ENCODE measurements at places on chromosomes 5 and 9.
A peak's percentile ranks its signal among the peaks of the same experiment; 100 is the strongest.

GRCh38 chr9:4504250-4504649, 14.0 kb downstream of the SLC1A1 start:
- DNase-seq = no peak

GRCh38 chr5:136094913-136095641, 37.6 kb upstream of the SMAD5 start:
- no peak for DNase-seq

- DNase-seq = no peak
Observed at GRCh38 chr5:61299261-61299681, 32.8 kb upstream of the ZSWIM6 start.

DNA sequence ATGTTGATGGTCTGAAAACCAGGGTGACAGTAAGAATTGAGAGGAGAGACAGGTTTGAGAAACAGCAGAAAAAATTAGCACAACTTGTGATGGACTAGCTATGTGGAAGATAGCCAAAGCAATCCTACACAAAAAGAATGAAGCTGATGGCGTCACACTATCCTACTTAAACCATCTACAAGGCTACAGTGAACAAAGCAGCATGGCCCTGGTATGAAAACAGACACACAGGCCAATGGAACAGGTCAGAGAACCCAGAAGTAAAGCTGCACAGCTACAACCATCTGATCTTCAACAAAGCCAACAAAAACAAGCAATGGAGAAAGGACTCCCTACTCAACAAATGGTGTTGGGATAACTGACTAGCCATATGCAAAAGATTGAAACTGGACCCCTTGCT, 7.5 kb upstream of the UBE2R2 start:
- DNase-seq = no peak

GRCh38 chr9:34124926-34125325, 1.6 kb downstream of the DCAF12 start:
- DNase-seq = no peak

DNA sequence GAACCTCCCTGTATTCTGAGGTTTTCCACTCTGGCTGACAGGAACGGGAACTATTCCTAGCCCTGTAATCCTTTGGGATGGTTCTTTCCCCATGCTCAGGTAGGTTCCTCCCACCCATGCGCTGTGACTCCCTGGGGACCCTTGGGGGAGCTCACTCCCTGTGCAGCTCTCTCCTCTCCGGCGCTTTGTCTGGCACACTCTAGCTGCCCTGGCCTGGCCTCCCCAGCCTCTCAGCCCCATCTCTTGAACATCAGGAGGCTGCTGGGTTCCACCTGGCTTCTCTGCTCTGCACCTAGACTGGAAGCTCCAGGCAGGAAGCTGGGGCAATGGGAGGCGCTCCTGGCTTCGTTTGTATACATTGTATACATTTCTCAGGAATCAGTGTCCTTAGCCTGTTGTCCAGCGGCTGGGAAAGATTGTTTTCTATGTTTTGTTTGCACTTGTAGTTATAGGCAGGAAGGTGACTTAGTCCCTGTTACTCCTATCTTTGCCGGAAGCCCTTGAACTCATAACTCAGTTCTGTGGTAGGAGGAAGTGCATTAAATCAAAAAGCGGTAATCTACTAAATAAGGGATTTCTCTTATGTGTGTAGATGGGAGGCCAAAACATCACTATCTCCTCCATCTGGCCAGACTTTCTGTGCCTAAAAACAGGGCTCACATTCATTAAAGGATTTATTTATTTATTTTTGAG, 20.4 kb downstream of the SLC25A25 start:
- no peak for DNase-seq

GRCh38 chr9:19998823-19999455, 210.1 kb upstream of the SLC24A2 start:
- no peak for DNase-seq

- DNase-seq = no peak
Observed at GRCh38 chr5:55324006-55324405, 16.2 kb downstream of the MTREX start.

DNA sequence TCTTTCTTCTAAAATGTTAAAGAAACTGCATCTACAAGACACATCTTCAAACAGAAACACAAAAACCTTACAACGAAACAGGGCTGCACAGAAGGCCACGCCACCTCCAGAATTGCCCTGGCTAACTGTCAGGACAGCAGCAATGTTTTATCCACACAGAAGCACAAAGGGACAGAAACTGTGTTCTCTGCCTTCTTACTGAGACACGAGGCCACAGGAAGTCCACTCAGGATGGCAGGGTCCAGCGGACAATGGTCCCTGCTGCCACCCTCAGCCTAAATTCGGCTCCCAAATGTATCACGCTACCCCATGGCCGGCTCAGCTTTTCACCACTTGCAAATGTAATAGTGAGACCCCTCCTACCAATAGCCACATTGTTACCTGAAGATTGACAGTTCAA, 159.8 kb upstream of the PHYKPL start:
- no peak for DNase-seq

DNA sequence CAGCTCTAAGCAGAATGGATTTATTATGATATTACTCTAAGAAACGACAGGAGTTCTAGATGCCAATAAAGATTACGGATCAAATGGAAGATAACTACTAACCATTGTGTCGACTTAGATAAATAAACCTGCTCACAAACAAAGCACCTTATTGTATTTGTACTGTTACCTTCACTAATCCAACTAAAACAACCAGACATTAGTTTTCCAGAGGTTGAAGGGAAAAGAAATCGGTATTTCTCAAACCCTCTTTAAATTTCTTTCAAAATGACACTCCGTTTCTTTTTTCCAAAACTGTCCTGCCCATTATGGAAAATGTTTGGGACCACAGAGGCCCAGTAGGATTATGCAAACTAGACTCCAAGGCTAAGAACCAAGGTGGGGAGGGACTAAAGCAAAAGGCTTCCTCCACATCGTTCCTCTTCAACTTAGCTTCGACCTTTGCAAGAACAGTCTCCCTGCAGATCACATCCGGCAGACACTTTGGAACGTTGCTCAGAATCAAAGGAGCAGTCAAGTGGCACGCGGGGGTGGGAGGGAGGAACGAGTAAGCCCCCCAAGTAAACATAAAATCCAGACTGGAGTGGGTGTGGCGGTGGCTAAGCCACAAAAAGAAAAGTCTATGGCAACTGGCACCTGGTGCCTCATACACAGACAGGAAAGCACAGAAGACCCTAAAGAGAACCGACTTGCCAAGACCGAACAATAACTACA, 2.7 kb downstream of the MLLT3 start:
- DNase-seq = peak; percentile 65

DNA sequence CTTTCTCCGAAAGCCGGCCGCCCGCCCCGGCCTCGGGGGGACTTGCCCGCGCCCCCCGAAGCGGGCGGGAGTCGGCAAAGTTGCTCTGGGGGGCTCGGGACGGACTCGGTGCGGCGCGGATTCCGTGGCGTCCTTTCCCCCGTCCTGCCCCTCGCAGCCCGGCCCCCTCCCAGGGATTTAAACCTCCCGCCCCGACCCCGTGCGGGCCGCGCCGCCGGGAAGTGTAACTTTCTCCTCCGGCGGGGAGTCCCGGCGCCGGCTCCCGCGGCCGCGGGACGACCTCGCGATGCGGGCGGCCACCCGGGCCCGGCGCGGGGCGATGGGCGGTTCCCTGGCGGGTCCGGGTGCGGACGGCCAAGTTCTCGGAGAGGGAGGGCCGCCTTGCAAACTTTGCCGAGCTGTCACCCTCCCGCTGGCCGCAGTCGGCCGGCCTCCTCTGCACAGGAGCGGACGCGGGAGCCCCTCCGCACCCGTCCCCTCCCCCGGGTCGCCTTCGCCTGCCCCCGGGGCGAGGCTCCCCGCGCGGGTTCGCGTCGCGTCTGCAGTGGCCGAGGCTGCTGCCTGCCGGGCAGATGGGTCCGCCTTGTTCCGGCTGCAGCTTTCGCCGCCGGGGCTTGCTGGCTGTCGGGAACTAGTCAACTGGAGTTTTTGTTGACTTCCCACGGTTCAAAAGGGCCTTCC, 732 bp downstream of the PBX3 start:
- peak; percentile 67 for DNase-seq

GRCh38 chr5:60178101-60178500, 284.6 kb upstream of the PDE4D start:
- DNase-seq = no peak

- DNase-seq = no peak
Observed at GRCh38 chr9:112078432-112078831, 96.7 kb downstream of the SUSD1 start.

All from retina (tissue), 1 donor.